ENCODE measurements at places on chromosomes 1 and 21.

DNA sequence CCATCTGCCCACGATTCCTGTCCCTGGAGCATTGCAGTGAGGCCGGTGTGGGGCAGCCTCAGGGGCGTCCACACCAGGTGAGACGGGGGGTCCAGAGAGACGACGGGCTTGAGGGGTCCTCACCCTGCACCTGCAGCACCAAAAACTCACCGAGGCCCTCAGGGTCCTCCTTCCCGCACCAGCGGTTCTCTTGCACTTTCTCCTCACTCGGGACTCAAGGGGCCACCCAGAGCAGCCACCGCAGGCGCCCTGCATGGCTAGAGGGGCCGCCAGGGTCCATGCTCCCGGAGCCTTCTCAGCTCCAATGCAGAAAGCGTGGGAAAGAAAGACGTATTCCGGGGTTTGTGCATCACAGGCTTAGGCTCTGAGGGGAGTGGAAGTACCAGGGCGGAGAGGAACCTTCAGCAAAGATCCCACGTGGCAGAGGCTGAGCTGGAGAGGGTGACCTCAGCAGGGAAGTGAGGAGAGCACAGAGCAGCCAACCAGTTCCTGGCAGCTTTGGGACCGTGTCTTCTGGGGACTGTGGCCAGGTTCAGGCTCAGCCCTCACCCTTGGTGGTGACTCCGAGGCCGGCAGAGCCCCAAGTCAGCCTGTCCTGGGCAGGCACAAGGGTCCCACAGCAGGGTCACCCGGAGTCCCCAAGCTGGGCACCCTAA, 19.5 kb upstream of the COL6A2 start:
- DNase-seq = no peak

DNA sequence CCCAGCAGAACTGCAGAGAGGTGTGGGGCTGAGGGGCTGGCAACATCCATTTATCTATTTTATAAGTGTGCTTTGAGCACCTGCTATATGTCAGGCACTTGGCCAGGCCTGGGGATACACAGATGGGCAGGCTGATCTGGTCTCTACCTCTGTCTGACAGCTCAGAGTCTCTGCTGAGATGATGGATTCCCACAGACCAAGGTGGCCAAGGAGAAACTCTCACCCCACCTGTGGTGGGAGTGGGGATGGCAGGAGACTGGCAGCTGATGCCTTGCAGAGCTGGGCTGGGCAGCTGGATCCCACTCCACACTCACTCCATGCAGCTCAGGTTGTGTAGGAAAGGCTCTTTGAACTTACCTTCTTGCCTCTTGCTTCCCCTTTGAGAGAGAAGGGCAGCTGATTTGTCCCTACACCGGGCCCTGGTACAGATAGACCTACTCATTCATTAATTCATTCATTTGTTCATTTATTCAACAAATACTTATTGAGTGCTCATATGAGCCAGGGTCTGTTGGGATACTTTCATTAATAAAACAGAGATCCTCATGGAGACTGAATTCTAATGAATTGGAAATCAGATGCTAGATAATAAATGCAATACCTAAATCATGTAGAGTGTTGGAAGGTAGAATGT, 9.0 kb downstream of the ADORA1 start:
- no peak for DNase-seq

- no peak for DNase-seq
Measured at GRCh38 chr1:31031330-31032143, 34.0 kb downstream of the PUM1 start.

DNA sequence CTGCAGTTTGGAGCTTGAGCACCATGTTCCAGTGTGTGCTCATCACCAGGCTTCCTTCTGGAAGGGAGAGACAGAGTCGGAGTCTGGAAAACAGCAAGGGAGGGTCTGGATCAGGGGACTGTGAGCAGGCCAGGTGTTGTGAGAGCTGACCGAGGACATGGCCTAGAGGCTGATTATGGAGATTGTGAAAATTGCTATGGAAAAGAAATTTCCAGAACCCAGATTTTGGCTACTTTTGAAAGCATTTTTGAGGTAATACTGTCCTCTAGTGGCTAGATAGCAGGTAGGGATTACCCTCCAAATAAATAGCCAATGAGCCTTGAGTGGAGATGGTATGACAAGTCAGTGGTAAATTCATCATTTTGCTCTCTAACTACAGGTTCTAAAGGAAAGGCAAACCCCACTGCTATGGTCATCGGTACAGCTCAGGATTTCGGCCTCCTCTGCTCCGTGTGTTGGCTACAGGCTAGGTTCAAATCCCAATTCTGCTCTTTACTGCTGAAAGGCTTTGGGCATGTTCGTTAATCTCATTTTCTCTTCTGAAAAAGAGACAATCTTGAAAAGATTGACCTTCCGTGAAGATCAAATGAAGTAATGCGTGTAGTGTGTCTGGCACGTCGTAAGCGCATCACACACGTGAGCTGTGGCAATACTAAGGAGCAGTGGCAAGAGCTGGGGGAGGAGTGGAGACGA, 1.0 kb upstream of the HAO2 start:
- no peak for DNase-seq

GRCh38 chr1:72064196-72065075, 217.9 kb downstream of the NEGR1 start:
- DNase-seq = no peak

DNA sequence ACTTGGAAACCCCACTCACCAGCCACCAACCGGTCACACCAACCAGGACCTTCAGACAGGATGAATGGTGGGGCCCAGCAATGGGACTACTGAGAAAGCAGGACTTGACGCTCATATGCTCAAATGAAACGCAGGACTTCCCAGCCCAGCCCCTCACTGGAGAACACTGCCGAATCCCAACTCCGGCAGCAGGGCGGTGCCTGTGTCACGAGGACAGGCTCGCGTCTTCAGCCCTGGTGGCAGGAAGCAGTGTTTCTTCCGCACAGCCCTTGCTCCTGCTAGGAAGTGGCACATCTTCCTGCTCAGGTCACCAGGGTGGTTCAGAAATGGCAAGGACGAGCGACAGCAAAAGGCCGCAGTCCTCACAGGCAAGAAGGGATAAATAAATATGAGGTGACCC, 38.9 kb downstream of the CD58 start:
- no peak for DNase-seq

GRCh38 chr1:58964428-58964827, 180.6 kb upstream of the JUN start:
- DNase-seq = no peak

DNA sequence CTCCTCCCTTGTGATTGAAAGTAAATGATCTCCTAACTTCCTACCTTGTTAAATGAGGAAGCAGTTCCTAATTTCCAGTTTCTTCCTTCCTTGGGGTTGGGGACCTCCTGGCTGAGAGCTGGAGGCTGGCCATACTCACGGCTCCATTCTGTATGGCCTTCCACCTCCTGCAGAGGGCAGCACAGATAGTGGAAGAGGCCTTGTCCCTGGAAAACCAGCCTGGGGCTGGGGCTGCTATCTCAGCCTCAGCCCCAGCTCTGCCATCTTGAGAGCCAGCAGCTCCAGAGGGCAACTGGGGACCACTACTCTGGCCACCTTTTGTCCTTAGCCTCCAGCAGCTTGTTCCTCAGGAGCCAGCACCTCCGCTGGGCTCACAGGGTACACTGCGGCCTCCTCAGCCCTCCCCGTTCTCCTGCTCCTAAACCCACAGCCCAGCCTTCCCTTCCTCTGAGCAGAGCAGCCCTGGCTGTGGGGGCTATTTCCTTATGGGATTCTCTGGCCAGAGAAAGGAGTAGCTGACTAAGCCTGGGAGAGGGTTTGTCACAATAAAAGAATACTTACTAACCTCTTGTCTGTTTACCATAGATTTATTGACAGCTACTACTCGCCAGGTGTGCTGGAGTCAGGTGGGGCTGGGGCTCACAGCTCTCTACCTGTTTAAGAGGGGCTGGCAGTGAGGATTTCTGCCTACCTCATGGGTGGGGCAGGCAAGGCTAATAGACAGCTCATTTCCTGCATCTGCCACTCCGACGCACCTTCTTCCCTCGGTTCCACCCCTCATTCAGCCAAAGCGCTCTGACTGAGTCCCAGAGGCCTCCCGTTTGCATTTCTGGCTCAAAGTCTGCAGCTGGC, 6.3 kb downstream of the TMEM234 start:
- no peak for DNase-seq

DNA sequence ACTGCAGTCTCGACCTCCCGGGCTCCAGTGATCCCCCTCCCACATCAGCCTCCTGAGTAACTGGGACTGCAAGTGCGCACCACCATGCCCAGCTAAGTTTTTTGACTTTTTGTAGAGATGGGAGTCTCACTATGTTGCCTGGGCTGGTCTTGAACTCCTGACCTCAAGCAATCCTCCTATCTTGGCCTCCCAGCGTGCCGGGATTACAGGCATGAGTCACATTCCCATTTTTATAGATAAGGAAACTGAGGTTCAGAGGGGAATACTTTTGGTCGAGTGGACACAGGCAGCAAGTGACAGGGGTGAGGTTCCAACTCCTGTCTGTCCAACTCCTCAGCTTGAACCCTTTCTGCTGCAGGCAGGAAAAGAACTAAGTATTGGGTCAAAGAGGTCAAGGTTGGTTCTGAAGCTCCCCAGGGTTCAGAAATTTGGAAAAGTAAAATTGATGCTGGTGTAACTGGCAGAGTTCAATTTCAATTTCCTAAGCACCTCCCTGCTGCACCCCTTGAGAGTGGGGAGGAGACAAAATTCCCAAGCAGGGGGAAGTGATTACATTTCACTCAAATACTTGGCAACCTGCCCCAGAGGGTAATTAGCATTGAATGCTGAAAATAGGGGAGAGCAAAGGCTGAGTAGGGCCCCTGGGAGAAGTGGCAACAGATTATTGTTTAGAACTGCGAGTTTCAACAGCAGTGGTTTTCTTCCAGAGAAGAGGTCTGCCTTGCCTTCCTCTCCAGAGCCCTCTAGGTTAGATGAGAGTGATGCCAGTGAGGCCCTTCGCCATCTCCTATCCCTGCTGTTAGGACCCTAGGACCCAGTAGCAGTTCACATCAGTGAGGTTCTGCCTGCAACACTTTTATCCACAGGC, 17.5 kb upstream of the ALPL start:
- DNase-seq = no peak

GRCh38 chr1:90561103-90561783, 155.9 kb downstream of the BARHL2 start:
- DNase-seq = no peak

GRCh38 chr1:158527190-158527815, 26.9 kb downstream of the OR6Y1 start:
- peak; percentile 4 for DNase-seq

- no peak for DNase-seq
Measured at GRCh38 chr1:44860891-44861425, 17.9 kb upstream of the PTCH2 start.

DNA sequence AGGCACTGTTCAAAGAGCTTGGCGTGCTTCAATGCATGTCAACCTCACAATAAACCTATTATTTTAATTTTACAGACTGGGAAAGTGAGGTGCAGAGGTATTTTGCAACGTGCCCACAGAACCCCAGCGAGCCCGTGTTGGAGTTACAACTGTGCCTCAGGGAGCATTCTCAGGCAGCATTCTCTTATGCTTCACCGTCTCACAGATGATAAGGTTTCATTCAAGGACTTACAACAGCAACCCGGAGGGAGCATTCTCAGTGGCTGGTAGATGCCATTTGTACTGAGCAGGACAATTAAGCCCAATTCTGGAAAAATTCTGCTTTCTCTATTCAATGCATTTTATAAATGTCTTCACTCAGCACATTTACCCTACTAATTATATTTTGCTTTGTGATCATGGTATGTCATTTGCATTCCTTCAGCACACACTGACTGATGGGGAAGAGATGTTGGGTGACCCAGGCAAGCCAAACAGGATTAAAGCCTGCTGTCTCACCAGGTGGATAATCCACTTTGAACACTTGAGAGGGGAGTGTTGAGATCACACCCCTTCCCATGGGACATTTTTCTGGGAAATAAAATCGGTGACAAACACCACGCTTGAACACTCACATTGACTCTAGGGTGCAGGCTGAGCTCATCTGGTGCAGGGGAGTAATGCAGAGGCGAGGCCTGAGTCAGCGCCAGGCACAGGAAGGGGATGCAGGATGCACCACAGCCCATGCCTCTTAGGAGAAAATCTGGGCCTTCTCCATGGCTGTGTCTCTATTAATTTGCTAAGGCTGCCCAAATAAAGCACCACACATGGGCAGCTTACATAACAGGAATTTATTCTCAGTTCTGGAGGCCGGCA, 113.9 kb downstream of the CLIC6 start:
- DNase-seq = no peak

DNA sequence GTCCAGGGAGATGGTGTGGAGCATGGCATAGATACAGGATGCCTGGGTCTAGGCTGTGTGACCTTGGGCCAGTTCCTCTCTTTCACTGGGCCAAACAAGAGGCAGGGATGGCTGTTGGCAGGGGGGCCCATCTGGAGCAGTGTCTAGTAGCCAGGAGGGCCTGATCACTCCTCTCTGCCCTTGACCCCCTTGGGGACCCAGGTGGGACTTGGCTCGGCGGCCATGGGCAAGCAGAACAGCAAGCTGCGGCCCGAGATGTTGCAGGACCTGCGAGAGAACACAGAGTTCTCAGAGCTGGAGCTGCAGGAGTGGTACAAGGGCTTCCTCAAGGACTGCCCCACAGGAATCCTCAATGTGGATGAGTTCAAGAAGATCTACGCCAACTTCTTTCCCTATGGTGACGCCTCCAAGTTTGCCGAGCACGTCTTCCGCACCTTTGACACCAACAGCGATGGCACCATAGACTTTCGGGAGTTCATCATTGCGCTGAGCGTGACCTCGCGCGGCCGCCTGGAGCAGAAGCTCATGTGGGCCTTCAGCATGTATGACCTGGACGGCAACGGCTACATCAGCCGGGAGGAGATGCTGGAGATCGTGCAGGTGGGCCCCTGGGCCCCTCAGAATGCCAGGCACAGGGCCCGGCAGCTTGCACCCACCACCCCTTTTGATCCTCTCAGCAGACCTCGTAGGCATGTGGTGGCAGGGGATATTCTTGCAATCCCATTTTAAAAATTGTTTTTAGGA, 2.6 kb downstream of the HPCA start:
- no peak for DNase-seq

DNA sequence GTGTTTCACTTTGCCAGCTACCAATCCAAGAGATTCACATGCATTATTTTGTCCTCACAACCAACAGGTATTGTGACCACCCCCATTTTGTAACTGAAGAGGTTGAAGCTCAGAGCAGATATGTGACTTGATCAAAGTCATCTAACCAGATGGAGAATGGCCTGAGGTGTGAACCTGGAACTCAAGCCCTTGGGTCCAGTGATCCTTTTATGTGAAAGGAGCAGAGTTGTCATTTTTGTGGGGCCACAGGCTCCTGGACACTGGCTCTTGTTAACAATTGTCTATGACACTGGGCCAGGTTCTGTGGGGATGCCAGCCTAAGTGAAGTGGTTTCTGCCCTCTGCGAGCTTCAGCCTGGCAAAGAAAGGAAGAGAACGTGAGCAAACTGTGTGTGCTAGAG, 172.6 kb downstream of the ZZZ3 start:
- no peak for DNase-seq

DNA sequence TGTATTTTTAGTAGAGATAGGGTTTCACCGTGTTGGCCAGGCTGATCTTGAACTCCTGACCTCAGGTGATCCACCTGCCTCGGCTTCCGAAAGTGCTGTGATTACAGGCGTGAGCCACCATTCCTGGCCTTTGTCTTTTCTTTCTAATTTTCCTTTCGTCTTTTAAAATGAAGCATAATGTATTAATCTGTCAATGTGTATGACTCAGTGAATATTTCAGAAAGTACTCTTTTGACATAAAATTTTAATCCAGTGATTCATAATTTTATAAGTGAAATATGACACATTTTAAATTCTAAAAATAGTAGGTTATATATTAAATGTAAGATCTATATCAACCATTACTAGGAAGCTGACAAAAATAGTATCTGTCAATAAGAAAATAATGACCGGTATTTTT, 1059.0 kb upstream of the PRMT6 start:
- DNase-seq = no peak

GRCh38 chr1:26287033-26287711, 7.3 kb downstream of the SH3BGRL3 start:
- peak; percentile 72 for DNase-seq

Data from GM19239 (cell line).